ENCODE measurements at places on chromosomes 2 and 18.

- no peak for DNase-seq
Measured at GRCh38 chr2:12183032-12183645, 436.7 kb downstream of the LPIN1 start.

- DNase-seq, result no peak
Measured at GRCh38 chr2:235541838-235542549, 48.2 kb downstream of the AGAP1 start.

DNA sequence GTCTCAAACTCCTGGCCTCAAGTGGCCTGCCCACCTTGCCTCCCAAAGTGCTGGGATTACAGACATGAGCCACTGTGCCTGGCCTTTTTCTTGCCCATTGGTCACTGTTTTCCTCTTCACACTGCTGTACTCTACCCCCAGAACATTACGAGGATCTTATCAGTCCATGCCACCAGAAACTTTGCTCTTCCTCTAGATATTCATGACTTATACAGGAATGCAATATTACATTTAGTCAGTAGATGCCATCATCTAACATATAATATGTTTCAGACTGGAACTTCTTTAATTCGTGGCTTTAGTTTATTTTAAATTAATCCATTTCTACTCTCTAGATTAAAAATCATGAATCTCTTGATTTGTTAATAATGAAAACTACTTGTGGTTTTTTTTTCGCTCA lies 135.5 kb downstream of the COMMD1 start:
- no peak for DNase-seq

DNA sequence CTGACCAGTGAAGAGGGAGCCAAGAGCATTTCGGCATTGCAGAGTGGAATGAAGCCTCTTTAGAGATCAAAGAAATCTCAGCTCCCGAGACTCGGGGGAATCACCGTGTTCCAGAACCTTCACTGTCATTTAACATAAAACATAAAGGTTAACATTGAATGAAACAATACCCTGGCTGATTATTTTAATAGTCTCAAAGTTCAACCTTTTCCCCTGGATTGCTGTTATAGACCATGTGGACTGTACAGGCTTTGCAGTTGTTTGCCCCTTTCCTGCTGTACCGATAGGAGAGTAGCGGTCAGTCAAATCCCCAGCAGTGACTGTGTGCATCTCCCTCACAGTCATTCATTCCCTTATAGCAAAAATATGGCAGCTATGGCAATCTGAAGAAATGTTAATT lies 48.4 kb downstream of the POU3F3 start:
- no peak for DNase-seq

DNA sequence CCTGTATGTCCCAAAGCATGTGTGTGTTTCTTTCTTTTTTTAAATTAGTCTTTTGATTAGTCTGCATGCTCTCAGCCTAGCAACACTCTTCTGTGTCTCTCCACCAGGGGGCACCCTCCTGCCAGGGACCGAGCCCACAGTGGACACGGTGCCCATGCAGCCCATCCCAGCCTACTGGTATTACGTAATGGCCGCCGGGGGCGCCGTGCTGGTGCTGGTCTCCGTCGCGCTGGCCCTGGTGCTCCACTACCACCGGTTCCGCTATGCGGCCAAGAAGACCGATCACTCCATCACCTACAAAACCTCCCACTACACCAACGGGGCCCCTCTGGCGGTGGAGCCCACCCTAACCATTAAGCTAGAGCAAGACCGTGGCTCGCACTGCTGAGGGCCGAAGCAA lies 93.8 kb downstream of the NRP2 start:
- DNase-seq, result no peak

DNA sequence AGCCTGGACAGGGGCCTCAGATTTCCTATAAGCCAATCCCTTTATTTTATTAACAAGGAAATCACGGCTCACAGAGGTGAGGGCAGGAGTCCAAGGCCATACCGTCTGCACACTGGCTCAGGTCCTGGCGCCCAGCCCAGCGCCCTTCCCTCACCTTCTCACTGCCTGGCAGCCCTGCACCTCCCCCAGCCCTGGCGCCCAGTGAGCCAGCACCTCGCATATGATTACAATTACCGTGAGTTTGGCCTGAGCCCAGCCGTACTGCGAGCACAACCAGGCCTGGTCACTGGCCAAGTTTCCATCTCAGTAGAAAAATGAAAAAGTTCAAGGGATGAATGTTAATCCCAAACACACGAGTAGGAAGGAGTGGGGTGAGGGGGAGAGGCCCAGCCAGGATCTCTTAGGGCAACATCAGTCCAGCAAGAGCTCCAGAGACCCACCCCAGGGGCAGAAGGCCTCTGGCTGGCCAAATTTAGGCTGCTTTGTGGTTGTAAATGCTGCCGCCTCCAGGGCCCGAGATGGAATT lies 68.4 kb downstream of the MCFD2 start:
- DNase-seq, result no peak

- DNase-seq, result no peak
Measured at GRCh38 chr18:34978533-34978893, 62.7 kb upstream of the MAPRE2 start.

DNA sequence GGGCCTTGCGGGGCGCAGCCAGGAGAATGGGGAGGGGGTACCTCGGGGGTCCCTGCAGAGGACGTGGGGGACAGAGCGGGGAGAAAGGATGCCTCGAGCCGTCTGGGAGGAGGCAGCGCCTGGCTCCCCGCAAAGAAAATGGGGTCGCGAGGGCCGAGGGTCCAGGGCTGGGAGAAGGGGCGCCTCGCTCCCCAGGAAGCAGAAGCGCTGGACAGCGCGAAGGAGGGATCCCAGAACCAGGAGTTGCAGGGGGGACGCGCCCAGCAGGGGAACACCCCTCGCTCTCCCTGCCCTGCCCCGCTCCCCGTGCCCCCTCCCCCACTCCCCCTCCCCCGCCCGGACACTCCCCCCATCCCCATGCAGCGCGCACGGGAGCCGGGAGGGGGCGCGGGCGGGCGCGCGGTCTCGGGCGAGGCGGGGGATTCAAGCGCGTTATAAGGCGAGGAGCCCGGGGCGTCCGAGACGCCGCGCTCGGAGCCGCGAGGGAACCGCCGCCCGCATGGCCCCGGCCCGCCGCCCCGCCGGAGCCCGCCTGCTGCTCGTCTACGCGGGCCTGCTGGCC lies at the start of gene ERFE:
Gene ERFE (plus strand): TSS at position 462 of the 562 bp plus-strand sequence. CDS start 38 bp downstream, at position 500.
- DNase-seq, result no peak

DNA sequence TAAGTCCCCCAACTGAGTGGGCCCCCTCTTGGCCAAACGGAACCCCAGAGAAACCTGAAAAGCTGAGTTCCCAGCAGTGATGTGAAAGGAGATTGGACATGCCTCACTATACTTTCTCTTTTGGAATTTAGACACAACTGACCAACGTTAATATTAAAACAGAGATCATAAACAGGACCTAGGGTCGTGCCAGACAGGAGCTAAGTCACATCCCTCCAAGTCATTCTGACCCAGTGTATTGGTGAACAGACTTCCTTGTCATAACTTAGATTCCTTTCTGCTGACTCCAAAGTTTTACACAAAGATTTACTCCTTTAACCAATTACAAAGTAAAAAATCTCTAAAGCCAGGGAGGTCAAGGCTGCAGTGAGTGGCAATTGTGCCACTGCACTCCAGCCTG lies 46.9 kb downstream of the UXS1 start:
- no peak for DNase-seq

GRCh38 chr2:183371545-183371944 lies 247.3 kb downstream of the NUP35 start:
- no peak for DNase-seq
